ENCODE measurements at places on chromosomes 11 and 22.

- no peak for DNase-seq
Measured at GRCh38 chr11:26359055-26359454, 27.1 kb downstream of the ANO3 start.

DNA sequence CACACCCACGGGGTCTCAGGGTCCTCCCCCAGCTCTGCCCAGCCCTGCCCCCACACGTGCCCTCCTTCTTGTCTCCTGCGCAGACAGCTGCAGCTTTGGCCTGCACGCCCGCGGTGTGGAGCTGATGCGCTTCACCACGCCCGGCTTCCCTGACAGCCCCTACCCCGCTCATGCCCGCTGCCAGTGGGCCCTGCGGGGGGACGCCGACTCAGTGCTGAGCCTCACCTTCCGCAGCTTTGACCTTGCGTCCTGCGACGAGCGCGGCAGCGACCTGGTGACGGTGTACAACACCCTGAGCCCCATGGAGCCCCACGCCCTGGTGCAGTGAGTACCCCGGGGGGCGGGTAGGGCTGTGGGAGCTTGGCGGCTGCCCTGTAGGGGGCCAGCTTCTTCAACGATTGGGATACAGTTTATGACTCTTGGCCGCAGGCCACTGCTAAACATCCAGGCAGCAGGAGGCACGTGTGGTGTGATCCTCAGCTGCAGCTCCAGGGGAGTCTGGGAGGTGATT, 30.8 kb downstream of the ST14 start:
- no peak for DNase-seq

GRCh38 chr11:70225681-70226177, 22.6 kb downstream of the FADD start:
- DNase-seq = no peak

DNA sequence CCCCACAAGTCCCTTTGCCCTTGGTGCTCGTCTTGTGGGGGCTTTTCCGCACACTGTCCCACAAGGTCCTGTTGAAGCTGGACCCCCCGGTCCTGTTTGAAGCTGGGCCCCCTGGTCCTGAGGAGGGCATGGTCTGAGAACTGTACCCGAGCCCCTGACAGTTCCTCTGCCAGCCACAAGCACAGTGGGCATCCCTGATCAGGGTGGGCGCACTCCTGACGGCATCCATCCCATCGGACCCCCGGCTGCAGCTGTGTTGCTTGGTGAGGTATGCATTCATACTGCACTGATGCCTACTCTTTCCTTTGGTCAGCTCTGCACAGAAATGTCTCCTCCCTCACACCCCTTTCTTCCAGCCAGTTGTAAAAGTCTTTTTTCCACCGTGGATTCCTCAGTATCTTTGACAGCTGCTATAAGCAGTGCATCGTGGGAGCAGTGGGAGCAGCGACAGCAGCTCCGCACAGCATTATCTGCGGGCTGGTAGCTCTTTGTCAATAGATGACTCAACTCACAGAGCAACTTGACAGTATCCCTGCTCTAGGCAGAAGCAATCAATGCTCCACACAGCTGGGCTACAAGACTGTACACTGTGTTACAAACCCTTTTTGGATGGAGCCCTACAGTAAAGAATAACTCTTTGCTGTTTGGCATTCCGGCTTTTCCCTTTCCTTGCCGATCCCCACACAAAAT, 1030.8 kb upstream of the CCDC90B start:
- no peak for DNase-seq

- no peak for DNase-seq
Measured at GRCh38 chr11:35655254-35655653, 7.3 kb upstream of the TRIM44 start.

DNA sequence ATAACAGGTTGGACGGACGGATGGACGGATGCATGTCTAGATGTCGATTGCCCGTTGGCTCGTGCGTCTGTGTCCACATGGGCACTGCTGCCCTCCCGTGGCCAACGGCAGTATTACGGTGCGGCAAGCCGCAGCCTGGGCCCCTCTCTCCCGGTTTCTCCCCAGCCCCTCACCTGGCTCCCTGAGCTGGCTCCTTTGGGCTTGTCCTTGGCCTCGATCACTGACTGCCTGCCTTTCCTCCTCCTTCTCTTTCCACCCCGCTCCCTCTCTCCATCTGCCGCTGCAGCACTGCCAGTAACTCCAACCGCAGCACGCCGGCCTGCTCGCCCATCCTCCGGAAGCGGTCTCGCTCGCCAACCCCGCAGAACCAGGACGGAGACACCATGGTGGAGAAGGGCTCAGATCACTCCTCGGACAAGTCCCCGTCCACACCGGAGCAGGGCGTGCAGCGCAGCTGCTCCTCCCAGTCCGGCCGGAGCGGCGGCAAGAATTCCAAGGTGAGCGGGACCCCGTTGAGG, 77.3 kb downstream of the SCN3B start:
- peak; percentile 16 for DNase-seq

DNA sequence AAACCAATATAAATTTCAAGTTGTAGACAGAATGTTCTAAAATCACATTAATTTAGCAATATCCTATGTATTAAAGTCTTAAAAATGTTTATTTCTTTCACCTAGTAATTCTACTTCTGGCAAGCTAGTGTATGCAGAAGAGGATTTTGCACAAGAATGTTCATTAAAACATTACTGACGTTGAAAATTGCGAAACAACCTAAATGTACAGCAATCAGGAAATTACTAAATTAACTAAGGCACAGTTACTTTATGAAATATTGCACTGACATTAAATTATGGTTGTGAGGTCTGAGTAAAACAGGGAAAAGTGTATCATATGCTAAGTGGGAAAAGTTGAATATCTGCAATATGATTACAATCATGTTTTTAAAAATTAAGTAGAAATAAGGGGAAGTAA, 4.1 kb downstream of the SLC36A4 start:
- DNase-seq = no peak

DNA sequence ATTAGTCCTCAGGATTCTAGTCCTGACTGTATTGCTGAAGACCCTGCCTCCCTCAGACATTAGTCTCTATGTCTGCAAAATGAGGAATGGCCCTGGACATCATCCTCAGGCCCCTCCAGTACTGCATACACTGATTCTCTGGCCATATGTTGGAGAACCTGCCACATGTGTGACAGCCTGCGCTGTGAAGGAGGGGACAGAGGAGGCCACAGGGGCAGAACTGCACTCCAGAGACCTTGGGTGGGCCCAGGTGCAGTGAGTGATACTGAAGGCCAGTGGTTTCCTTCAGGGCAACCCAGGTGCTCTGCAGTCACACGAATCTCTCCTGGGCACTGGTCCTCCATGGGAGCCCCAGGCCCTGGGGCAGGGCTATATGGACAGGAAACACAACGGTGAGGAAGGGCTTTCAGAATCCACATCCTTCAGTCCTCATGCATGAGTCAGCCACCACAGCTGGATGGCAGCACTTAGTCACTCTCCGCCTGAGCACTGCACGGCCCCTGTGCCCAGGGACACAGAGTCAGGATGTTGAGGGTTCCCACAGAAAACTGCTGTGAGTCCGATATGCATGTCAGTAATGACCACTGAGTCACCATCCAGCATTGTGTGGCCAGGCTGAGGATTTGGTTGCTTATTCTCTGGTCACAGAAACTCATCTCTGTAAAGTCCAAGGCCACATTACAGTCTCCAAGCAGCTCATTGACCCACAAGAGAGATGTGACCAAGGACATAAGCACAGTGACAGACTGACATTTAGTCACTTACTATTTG, 39.7 kb downstream of the ME3 start:
- peak; percentile 28 for DNase-seq

GRCh38 chr11:96188243-96189006, 154.6 kb downstream of the MAML2 start:
- peak; percentile 14 for DNase-seq

- peak; percentile 39 for DNase-seq
Measured at GRCh38 chr11:90737444-90738050, 514.7 kb upstream of the CHORDC1 start.

DNA sequence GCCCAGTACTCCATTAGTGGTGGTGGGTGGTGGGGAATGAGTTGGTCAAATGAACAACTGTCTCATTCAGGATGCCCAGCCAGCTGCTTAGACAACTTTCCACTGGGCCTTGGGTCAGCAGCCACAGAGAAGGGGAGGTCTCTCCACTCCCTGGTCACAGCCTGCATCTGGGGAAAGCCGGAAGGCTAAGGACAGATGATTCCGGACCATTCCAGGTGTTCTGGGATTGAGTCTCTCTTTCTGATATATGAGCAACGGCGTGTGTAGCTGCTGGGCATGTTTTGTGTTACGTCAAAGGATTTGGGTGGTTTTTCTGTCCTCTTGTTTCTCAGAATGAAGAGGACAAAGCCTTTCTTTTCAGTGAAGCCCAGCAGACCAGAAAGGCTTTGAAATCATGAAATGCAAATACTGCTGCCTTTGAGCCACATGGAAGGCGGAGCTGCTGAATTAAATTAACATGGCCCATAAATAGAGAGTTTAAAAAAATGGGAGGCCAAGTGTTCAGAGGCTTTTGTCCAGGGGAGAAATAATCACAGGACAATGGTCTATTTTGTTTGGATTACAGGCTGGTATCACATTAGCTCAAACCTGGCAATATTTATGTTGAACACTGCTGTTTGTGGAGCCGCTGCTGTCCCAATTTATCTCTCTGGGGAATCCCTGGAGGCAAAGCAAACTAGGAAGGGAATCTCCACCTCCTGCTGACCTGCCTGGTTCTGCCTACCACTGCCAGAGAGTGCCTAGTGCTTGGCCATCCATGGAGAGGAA, 234.4 kb upstream of the E2F8 start:
- no peak for DNase-seq

DNA sequence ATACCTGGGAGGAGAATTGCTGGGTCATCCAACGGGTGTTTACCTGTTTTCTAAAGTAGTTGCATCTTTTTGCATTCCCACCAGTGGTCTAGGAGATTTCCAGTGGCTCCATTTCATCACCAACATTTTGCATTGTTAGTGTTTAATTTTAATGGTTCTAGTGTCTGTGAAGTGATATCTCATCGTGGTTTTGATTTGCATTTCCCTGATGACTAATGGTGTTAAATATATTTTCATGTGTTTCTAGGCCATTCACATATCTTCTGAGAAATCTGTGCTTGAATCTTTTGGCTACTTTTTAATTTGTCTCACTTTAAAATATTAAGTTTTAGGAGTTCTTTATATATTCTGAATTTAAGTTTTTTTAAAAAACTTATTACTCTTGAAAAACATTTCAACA, 439.6 kb downstream of the TMEM135 start:
- DNase-seq = no peak

- DNase-seq = peak; percentile 54
Measured at GRCh38 chr11:112113539-112114457, 27.1 kb downstream of the SDHD start.

GRCh38 chr11:75920848-75921247, 105.8 kb downstream of the UVRAG start:
- no peak for DNase-seq

GRCh38 chr11:47483457-47483856, 34.5 kb upstream of the RAPSN start:
- DNase-seq = no peak

- DNase-seq = no peak
Measured at GRCh38 chr11:128963744-128964325, 21.2 kb upstream of the TP53AIP1 start.

DNA sequence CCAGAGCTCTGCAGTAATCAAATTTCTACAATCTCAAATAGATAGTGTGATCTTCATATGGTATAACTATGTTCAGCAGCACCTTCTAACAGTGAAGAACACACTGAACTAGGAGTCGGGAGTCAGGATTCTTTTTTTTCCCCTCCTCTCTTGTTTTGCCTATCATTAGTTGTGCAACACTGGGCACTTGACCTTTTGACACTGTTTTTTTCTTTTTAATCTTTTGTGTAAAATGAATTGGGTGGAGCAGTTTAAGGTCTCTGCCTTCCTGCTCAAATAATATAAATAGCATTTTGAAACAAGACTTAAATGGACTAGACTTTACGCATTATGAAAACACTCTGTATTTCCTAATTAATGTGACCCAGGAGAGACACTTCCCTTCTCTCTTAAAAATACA, 39.7 kb downstream of the CTSC start:
- DNase-seq = peak; percentile 8
